ENCODE measurements at places on chromosomes 4 and X.

DNA sequence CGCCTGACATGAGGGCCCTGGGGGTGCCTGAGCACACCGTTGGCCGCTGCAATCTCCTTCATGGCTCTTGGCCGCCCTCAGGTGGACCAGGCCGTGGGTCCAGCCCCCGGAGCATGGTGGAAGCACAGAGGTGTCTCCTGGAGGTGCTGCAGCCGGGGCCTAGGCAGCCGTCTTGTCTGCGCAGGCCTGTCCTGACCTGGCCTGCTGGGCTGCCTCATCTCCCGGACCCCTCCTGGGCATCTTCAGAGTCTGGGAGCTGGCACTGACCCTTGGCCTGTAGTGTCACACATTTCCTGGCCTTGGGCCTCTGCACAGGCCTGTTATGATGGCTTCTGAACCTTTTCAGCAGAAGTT, 20.9 kb downstream of the UVSSA start:
- no peak for DNase-seq

GRCh38 chr4:147822128-147822527, 90.2 kb downstream of the ARHGAP10 start:
- DNase-seq: no peak

GRCh38 chr4:17577665-17578481, 875 bp downstream of the LAP3 start:
- DNase-seq: no peak

DNA sequence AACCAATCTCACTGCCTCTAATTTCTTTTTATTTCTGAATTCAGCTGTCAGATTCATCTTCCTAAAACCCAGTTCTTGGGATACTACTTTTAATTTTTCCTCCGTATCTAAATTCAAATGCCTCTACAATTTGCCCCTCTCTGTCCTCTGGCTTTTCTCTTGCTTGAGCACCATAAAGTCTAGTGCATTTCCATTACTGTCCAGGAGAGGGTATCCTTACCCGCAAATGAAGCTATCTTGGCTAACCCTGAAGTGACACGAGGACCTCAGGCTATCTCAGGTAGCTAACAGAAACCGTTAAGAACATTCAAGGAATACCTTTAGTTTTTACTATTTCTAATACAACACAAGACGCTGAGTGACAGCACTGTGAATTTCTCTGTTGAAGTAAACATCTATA, 49.4 kb upstream of the PRR32 start:
- DNase-seq: no peak

DNA sequence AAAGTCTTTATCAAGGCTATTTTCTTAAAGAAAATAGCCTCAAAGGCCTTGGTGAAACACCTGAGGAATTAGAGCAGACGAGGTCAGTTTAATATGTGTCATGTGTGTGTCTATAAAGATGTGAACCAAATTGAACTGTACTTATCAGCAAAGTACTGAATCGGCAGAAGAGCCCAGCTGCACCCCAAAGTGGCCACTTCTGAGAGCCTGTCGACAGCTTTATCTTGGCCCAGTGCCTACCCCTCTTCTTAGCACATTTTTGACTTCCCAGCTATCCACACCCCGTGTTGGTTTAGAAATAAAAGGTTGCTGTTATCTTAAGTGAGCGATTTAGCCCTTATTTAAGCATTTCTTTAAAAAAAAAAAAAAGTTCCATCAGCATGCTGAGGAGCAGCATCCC, 329.7 kb downstream of the FBXW7 start:
- DNase-seq: no peak

- no peak for DNase-seq
Measured at GRCh38 chr4:21728304-21728703, 220.3 kb downstream of the KCNIP4 start.

DNA sequence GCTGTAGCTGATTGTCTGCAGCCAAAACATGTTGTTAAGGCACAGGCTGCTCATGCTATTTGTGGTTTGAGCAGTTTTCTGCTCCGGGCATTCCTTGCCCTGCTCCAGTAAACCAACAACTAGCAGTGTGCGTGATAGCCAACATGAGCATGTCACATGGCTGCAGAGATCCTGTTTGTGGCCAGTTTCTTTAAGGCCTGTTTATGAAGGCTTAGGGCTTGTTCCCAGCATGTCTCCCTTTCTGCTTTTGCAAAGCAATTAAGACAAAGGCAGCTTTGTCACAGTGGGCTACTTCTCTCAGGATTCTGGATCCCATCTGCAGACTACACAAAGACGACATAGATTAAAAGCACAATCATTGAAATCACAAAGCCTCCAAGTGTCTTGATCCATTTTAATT, 160.5 kb downstream of the ZNF518B start:
- DNase-seq: no peak

GRCh38 chrX:34371754-34372153, 239.6 kb upstream of the FAM47A start:
- no peak for DNase-seq

- no peak for DNase-seq
Measured at GRCh38 chr4:40831146-40831907, 81.6 kb downstream of the NSUN7 start.

DNA sequence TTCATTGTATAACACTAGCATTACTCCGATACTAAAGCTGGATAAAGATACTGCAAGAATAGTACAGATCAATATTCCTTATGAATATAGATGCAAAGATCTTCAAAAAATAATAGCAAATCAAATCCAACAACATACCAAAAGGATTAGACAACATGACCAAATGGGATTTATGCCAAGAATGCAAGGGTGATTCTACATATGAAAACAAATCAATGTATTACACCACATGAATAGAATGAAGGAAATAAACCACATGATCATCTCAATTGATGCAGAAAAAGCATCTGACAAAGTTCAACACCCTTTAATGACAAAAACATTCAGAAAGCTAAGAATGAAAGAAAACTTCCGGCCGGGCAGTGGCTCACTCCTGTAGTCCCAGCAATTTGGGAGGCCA, 42.8 kb downstream of the CUL4B start:
- DNase-seq: no peak

DNA sequence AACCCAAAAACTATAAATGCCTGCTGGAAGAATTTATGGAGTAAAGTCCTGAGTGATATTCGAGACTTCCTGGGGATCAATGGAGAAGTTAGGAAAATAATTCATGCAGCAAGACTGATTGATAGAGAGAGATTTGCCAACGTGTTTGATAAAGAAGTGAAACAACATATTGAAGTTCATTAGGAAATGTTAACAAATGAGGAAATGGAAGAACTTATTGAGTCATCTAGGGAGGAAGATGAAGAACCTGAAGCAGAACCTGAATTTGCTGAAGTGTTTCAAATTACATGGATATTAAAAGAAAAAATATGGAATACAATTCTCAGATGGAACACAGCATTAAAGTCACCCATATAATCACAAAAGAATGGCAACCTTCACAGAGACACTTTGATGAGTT, 39.0 kb downstream of the DDX60 start:
- DNase-seq: no peak

- DNase-seq: no peak
Measured at GRCh38 chr4:100162027-100162685, 28.1 kb downstream of the DDIT4L start.

- DNase-seq: no peak
Measured at GRCh38 chr4:15042529-15043167, 40.4 kb downstream of the CPEB2 start.

GRCh38 chr4:134777606-134778005, 576.0 kb upstream of the PABPC4L start:
- no peak for DNase-seq

DNA sequence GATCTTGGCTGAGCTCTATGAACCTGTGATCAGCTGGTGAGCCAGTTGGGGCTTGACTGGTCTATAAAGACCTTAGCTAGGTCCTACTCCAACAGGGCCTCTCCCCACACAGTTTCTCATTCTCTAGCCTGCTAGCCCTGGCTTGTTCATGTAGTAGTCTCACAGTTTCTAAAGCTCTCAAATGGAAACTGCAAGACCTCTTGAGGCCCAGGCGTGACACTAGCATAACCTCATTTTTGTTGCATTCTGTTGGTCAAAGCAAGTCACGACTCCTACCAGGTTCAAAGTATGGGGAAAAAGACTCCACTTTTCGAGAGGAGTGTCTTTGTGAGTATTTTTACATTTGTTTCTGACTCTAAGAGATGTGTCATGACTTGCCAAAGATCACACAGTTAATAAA, 50.9 kb downstream of the CEP44 start:
- DNase-seq: no peak

- DNase-seq: no peak
Measured at GRCh38 chr4:56637791-56638190, 43.3 kb downstream of the HOPX start.

DNA sequence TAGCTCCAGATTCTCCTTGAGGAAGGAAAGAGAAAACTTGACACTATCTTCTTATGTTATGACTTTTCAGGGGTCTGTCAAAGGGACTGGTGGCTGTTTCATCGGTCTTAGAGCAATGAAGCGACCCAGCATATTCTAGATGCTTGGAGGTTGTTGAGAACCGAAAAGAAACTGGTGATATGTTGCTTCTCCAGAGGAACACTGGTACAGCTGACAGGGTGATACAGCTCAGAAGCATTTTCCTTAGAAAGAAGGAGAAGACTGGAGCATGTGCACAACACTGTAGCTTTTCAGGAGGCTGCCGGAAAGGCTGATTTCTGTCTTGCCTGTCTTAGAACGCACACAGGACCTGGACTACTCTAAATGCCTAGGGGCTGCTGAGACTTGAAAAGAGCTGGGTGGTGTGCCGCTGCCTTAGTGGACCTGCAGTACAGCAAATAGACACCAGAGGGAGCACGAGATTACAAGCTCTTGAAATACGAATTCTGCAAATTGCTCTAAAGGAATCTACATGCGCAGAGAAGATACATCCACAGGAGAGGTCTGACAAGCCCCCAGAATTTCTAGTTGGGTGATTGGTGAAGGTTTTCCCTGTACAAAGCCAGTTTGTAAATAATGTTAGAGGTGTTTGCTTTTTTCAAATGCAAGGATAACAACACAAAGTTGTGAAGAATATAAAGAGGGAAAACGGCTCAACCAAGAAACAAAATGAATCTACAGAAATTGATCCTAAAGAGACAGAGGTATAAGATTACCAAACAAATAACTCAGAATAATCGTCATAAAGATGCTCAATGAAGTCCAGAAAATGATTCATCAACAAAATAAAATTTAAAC, 223.1 kb upstream of the DMD start:
- DNase-seq: peak; percentile 70

GRCh38 chrX:8845469-8845868, 44.3 kb upstream of the FAM9A start:
- DNase-seq: no peak

GRCh38 chr4:166924424-166924823, 309.9 kb downstream of the SPOCK3 start:
- no peak for DNase-seq

GRCh38 chr4:179361978-179362486, 1919.8 kb upstream of the AGA start:
- DNase-seq: no peak

- no peak for DNase-seq
Measured at GRCh38 chr4:99723612-99724011, 66.0 kb upstream of the C4orf54 start.

DNA sequence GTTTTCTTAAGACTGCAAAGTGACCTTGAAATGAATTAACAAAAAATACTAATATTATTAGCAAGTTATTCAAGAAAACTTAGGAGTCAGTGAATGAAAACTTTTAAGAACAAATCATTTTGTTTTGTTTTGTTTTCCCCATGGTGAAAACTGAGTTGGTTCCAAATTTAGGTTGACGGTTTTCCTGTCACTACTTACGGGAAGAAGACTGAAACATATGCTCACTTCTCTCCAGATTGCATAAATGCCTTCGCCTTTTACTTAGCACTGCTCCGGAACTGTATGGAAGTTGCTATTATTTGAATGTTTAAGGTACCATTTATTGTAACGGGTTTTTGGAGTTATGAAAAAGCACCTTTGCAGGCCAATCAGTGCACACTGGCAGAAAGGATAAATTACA, 42.8 kb downstream of the DOCK11 start:
- no peak for DNase-seq

DNA sequence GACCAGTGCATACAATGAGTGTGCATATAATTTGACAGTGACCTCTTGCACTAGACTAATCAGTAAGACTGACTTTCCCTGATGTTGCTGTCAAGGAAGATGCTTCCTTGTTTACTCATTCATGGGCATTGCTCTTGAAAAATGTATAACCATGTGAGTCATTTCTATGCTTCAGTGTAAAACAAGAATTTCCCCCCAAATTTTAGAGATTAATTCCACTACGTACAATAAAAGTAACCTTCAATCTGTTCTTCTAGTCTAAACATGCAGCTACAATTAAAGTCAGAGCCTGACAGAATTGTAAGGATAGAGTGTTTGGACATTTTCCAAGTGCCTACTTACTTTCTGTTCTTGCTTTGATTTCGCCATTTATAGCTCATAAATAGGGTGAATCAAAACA, 935.7 kb downstream of the RAPGEF2 start:
- no peak for DNase-seq

GRCh38 chr4:2950221-2950989, 12.8 kb downstream of the NOP14 start:
- no peak for DNase-seq

DNA sequence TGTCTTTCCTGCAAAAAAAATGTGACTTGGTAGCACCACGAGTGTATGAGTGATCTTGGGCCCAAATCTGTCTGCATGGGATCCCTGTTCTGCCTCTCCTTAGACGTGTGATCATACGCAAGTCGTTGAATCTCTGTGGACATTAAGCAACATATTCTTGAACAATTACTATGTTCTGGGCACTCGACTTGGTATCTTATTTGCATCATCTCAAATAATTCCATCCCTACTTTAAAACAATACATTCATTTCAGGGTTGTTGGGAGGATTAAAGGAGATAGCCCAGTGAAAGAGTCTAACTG, 145.4 kb upstream of the CPEB2 start:
- DNase-seq: no peak

DNA sequence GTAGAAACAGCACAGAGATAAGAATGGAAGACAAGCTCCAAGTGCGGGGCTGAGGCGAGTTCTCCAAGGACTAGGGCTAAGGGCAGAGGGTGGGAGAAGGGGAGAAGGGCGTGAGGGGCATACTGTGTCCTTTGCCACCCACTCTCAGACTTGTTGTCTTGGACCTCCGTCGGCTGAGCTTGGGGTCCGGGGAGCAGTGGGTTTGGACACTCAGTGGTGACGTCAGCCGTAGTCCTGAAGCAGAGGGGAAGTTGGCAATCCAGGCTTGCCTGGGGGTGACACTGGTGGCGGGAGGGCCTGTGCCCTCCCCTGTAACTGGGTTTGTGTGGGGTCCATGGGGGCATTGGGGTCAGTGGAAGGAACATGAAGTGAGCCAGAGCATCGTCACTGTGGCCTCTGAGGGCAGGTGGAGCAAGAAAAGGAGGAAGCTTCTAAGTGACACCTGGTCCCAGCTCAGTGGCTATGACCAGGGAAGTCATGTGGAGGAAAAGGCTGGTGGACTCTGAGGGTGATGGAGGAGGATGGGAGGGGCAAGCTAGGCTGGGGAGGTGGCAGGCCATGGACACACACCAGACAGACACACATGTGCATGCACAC, 17.6 kb downstream of the CD99 start:
- DNase-seq: no peak

- DNase-seq: no peak
Measured at GRCh38 chrX:152632445-152633097, 5.1 kb upstream of the GABRQ start.

All from left forelimb (tissue), 1 donor.